ENCODE measurements at places on chromosomes 12 and 14. TPM values are rescaled to one million over a fixed set of nuclear protein-coding genes. Genes with fewer than 3 reads are reported as not detected.

DNA sequence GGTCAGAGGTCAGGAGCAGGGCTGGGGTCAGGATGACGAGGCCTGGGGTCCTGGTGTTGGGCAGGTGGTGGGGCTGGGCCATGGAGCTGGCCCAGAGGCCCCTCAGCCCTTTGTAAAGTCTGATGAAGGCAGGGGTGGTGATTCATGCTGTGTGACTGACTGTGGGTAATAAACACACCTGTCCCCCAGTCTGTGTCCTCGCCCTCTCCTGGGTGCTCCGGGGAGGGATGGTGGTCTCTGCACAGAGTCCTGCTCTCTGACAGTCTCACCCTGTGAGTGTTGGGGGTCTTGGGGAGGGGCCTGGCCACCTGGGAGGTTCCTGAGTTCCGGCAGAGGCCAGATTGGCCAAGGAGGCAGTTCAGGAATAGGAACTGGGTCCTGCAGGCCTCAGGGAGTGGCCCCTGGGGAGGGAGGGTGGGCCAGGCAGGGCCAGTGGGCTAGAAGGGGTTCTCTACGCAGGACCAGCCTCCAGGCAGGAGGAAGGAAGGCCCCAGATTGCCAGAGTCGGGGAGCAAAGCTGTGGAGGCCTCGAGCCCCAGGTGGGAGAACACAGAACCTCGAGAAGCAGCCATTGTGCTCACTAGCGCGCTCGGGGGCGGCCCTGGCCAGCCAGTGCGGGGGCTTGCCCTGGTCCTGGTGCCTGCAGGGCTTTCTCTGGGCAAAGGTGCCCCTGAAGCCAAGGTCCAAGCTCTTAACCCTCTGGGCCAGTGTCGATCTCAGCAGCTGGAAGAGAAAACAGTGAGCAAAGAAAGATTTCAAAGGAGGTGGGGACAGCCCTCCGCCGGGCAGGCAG, 14.4 kb downstream of the ACADS start:
- no peaks in the 10 kb centered on the region for H3K4me1 ChIP-seq
- no peak for DNase-seq
- H3K36me3 ChIP-seq, result no peaks in the 10 kb centered on the region
- H3K27ac ChIP-seq, result no peak overlapping the region

DNA sequence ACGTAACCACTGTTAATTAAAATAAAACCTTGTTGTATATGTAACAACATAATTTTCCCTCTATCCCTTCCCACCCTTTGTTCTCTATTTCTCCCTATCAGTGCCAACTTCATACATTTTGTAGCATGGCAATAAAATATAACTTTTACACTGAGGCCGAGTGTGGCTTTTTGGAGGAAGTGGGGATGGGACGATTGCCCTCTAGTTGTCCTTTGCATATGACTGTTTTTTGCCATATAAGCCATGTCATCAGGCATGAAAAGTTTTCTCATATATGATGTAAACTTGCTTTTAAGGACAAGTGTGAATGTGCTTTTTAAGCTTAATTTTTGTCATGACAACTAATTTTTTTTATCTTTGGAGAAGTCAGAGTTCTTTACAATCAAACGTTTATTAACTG, 6.2 kb upstream of the CCT2 start:
- H3K27ac ChIP-seq, result no peak overlapping the region
- H3K4me3 ChIP-seq, result no peak overlapping the region
- no peaks in the 10 kb centered on the region for H3K36me3 ChIP-seq
- peaks cover 4% of the 10 kb centered on the region for H3K4me1 ChIP-seq
- no peak for DNase-seq

Gene PRICKLE1
- 7.9 TPM for total RNA-seq

DNA sequence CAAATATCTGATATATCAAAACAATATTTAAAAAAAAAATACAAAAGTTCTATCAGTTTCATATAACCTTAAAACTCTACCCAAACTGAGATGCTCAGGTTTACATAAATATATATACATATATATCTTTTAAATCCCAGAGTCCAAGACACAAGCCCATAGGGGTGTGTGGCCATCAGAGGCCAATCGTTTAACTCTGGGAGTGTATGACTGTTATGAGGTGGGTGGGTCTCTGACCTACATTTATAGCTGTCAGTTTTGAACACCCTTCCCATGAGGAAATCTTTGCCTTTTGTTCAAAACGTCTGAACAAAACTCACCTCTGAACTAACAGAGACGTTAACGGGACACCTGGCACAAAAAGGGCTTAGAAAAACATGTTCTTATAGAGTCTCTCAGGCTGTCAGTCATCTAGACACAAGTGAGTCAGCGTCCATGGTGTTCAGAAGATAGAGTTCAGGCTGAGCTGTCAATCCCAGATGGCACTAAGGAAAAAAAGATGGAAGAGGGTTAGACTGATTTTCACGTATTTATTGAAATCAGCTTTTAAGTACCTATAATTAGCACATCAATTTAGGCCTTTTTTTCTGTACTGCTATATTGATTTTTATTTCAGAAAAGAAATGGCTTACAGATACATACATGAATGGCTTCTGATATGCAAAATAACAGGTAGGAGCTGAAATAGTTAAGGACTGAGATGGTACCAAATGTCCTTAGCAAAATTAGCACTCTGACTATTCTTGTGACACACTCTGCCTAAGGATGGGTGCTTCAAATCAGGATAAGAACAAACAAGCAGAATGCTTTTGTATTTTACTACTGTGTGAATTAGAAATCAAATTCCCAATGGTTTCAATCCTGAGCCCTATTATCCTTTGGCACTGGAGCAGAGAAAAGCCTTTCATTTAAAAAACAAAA, 29.2 kb downstream of the HIGD1C start:
- H3K4me1 ChIP-seq, result peaks cover 17% of the 10 kb centered on the region
- H3K27ac ChIP-seq, result no peak overlapping the region
- no peaks in the 10 kb centered on the region for H3K27me3 ChIP-seq
- no peak for DNase-seq

Gene TAS2R13
- 3.6 TPM for total RNA-seq

DNA sequence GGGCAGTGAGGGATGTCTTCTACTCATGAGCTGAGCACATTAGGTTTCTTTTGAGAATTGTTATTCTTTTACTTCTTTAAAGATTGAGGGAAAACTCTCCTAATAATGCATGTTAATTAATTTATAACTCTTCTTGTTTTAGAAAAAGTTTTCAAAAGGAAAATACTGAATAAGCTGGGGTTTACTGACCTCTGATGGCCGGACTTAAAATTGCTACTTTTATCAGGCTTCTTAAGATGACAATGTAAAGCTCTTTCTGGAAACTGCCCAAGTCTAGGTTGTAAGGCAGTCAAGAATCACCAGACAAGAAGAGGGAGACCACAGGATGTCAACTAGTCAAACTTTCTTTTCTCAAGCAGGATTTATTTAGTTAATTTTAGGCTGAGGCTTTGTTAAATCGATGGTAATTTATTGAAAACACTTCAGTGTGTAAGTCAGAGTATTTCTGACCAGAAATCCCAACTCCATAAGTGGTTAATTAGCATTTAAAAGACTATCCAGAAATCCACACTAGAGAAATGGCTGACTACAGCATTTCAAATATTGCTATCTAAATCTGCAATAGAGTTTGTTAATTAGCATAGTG, 82.1 kb downstream of the AVPR1A start:
- no peaks in the 10 kb centered on the region for H3K27me3 ChIP-seq
- no peak overlapping the region for H3K27ac ChIP-seq

- no peak overlapping the region for H3K27ac ChIP-seq
- no peaks in the 10 kb centered on the region for H3K36me3 ChIP-seq
- peaks cover 14% of the 10 kb centered on the region for H3K4me1 ChIP-seq
- DNase-seq, result no peak
- H3K4me3 ChIP-seq, result no peak overlapping the region
Measured at GRCh38 chr12:117031843-117032592, 67.2 kb downstream of the TESC start.

Gene RAPGEF3
- total RNA-seq, result 24.6 TPM

DNA sequence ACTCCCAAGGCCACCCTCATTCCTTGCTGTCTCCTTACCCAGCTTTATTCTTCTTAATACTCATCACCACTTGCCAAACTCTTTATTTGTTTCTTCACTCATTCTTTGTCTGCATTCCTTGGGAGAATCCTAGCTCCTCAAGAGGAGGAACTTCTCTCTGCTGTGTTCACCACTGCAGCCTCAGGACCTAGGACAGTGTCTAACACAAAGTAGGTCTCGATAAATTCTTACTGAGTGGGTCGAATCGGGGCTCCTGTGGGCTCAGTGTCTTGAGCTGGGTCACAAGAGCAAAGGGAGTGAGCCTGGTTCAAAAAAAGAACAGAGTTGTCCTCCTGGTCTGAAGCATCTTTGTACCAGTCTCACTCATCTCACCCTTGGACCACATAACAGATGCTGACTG, 224.1 kb upstream of the TMEM132C start:
- no peak overlapping the region for H3K4me3 ChIP-seq
- no peak overlapping the region for H3K27ac ChIP-seq
- no peaks in the 10 kb centered on the region for H3K36me3 ChIP-seq
- DNase-seq, result no peak

Gene SCN8A
- total RNA-seq, result 11.0 TPM

Gene INHBC
- total RNA-seq, result 3.1 TPM

DNA sequence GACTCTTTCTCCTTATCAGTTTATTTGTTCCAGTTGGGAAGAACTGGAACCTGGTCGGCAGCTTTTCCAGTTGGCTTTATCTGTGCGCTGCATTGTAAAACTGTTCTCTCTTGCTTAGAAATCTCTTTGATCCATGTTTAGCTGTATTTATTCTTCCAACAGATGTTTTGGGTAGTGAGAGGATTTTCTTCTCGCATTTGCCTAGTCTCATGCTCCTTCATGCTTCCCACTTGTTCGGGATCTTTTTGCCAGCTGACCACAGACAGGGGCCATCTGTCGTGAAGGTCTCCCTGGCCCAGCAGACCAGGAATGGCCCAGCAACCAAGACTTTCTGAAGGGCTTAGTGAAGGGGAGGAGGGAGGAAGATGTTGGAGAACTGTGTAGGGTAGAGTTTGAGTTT, 21.6 kb downstream of the NTF3 start:
- H3K27me3 ChIP-seq, result no peaks in the 10 kb centered on the region
- no peaks in the 10 kb centered on the region for H3K36me3 ChIP-seq
- no peak overlapping the region for H3K27ac ChIP-seq
- H3K4me3 ChIP-seq, result no peak overlapping the region
- no peak for DNase-seq

DNA sequence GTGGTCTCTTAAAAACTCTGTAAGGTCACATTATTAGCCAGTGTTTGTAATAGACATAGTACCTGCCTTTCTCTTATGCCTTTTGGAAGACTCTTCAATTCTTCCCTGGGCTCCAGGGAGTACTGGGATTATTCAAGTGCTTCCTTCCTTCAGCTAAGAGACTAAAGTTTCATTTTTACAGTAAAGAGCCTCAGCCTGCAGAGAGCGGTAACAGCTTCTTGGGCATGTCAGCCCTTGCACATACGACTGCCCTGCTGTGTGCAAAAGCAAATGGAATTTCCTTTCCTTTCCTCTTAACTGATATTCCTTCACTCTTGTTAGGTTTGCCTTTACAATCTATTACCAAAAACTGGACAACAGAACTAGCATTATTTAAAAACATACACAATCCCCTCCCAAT, 32.9 kb upstream of the AMIGO2 start:
- DNase-seq, result no peak
- no peak overlapping the region for H3K4me3 ChIP-seq
- H3K27ac ChIP-seq, result no peak overlapping the region
- H3K27me3 ChIP-seq, result no peaks in the 10 kb centered on the region
- no peaks in the 10 kb centered on the region for H3K36me3 ChIP-seq
- no peaks in the 10 kb centered on the region for H3K4me1 ChIP-seq

- DNase-seq, result no peak
- no peaks in the 10 kb centered on the region for H3K4me1 ChIP-seq
- H3K4me3 ChIP-seq, result no peak overlapping the region
- H3K27me3 ChIP-seq, result no peaks in the 10 kb centered on the region
Measured at GRCh38 chr12:110330124-110330523, 49.1 kb downstream of the ATP2A2 start.

DNA sequence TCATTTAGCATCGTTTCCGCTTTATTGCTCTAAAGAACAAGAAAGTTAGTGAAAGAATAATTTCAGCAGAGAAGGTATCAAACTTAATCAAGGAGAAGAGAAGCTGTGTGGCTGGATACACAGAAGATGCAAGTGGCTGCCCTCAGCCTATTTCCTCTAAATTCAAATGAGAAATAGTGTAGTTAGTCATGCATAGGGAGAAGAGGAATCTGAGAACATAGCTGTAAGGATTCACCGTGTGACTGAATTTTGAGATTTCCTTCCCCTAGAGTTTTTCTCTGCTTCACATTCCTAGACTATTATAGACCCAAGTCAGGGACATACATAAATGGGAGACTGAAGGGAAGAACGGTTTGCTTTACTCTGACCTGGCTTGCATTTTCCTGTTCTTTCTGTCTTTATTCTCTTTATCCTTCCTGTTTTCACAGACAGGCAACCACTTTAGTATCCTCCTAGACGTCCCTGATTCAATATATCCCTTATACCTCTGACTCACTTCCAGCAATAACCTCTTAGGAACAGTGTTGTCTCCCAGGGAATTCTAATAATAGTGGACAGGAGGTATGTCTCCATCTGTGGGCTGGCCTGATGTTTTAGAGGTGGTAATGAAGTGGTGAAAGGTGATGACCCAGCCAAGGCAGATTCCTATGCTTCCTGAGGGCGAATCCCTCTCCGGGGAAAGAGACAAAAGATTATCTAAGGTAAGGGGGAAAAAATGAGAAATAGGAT, 7.0 kb downstream of the RNASE10 start:
- H3K27ac ChIP-seq, result no peak overlapping the region
- H3K36me3 ChIP-seq, result no peaks in the 10 kb centered on the region
- H3K4me3 ChIP-seq, result no peak overlapping the region
- no peak for DNase-seq
- no peaks in the 10 kb centered on the region for H3K27me3 ChIP-seq
- no peaks in the 10 kb centered on the region for H3K4me1 ChIP-seq

Gene PRB2
- 0.62 TPM for total RNA-seq

DNA sequence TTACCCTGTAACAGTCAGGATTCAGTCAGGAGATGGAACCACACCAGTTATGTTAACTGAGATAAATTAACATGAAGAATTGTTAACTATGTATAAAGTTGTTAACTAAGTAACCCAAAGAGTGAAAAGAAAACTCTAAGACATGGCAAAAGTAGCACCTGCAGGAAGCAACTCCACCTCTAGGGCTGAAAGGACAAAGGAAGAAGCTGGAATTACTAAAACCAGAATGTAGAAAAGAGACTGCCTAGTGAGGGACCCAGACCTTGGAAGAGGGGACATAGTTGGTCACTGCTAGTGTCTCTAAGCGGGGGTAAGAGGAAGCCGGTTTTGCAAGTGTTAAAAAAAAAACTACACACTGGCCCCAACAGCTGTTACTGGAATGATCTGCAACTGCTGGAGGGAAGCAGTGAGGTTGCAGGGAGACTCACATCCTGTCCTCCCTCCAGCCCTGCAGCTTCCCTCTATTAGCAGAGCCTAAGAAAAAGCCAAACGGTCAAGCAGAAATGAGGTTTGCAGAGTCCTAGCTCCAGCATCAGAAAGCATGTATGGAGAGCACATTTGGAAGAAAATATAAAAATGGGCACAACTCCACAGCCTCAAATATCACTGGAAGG, 39.8 kb downstream of the GPR135 start:
- no peak overlapping the region for H3K27ac ChIP-seq
- H3K36me3 ChIP-seq, result no peaks in the 10 kb centered on the region
- DNase-seq, result no peak
- peaks cover 24% of the 10 kb centered on the region for H3K4me1 ChIP-seq
